Activated effector memory CD4-positive, alpha-beta T cell treated with anti-CD3 and anti-CD28 coated beads, Interleukin-2, amount 50 U/mL, for 16 hours (primary cell): ENCODE measurements at places on chromosomes 2 and 18.
A peak's percentile ranks its signal among the peaks of the same experiment; 100 is the strongest.

DNA sequence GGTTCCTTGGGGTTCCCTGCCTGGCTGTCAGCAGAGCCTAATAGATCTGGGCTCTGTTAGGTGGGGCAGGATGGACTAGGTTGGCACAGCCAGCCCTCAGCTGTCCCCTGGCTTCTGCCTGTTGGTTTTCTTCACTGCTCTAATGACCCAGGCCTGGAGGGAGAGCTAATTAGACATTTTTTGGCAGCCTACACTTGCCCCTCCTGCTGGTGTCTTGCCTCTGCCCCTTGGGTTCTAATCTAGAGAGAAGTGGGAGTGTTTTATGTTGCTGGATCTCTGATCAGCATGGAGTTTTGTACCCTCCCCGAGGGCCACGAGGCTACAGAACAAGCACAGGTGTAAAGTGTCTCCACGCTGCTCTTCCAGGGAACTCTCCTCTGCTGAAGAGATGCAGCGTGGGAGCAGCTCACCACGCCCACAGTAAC, 199.4 kb upstream of the RASGRP3 start:
- no peak for DNase-seq

- DNase-seq: no peak
These were observed 431.2 kb downstream of the LPIN1 start for GRCh38 chr2:12177455-12178288.

- DNase-seq: no peak
These were observed 1138.4 kb downstream of the RPIA start for GRCh38 chr2:89829828-89830227.

GRCh38 chr2:168212167-168212566, 35.2 kb downstream of the STK39 start:
- DNase-seq: no peak

DNA sequence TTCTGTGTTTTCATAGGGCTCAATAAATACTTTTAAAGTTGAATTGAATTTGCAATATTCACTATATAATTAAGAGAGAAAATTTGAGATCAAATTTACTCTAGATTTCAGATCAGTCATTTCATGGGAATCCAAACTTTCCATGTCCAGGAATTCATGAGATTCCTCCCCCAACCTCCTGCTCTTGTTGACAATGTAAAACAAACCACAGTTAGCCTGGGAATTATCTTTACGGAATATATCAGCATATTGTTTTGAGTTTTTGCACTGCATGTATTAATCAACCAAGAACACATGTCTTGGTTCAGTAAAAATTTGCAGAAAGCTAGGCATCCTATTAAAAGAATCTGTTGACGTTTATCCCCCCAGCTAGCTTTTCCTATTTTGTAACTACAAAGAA, 42.3 kb downstream of the CYP1B1 start:
- DNase-seq: no peak

DNA sequence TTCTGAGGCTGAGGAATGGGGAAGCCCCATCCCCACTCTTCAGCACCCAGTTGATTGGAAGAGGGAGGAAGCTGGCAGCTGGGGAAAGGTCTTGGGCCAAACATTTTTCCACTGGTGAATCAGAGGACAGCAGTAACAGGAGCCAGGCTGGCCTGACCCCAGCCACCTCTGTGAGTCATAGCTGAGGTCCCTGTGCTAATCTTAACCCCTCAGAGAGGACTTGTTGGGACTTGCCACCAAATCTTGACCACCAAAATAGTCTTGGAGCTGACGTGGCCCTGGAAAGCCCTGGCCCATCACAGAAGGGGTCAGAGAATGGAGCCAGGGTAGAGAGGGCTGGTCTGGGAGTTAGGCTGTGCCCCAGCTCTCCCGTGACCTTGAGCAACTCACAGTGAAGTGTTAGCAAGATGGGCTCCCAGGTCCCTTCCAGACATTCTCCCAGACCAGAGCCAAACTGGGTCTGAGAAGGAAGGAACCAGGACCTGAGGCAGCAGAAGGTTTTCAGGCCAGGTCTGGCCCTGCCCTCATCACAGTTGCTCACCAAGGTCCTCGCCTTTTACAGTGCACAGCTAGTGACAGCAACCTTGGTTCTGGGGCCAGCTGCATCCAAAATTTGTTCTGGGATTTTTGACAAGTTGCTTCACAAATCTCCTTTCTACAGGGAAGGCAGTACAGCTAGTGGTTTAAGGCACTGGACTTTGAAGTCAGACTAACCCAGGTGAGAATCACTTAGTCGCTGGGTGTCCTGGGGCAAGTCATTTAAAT, 266.6 kb downstream of the CYP26B1 start:
- DNase-seq: peak; percentile 16

GRCh38 chr18:78492813-78493371, 486.7 kb upstream of the SALL3 start:
- no peak for DNase-seq

DNA sequence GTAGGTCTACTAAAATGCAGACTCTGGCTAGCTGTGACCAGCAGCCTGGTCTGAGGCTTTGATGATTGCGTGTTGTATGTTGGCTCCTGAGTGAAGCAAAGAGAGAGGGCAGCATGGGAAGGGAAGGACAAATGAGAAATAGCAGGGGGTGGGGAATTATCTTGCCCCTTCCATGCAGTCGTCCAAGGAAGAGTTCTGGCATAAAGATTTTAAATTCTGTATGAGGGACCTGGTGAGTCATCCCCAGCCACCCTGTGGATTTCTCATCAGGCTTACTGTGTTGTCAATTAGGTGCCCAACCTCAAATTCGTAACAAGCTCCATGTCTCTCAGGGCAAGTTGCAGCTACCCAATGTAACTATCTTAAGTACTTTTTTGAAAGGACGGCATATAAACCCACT, 72.1 kb upstream of the NOSTRIN start:
- DNase-seq: no peak

DNA sequence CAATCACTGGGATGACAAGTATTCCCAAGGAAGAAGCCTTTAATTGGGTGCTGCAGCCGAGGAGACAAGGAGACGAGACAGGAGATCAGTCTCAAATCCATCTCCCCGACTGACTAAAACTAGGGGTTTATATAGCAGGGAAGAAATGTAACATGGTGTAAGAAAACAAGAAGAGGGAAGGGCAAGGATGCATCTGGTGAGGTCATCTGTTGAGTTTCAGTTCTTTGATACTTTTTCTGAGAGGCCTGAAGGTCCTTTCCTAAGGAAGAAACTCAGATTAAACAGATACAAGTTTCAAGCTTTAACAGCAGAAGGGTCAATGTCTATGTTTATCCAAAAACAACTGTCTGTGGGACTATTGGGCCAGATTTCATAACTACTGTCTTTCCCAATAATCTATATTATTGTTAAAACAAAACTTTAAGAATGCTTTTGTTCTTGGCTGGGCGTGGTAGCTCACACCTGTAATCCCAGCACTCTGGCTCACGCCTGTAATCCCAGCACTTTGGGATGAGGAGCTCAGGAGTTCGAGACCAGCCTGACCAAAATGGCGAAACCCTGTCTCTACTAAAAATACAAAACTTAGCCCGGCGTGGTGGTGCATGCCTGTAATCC, 2.5 kb upstream of the PDCL3 start:
- no peak for DNase-seq

- DNase-seq: no peak
These were observed 11.2 kb upstream of the IL18R1 start for GRCh38 chr2:102344397-102344796.

GRCh38 chr18:75131381-75132000, 77.4 kb downstream of the PTGR3 start:
- DNase-seq: no peak

DNA sequence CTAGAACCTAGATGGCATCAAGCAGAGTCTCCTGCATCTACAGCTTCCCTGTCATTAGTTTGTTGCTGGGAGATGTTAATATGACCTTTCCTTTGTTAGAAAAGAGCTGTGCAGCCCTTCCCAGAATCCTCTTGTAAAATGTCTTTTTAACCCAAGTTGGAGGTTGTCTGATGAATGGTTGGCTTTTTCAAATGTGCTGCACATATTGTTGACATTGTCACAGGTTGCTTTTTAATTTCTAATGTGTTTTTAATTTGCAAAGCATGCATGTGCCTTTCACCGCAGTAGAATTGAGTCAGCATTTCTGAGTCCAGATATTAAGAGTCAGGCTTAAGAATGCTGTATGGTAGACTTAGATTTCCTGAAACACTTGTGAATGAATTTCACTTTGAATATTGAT, 120.8 kb downstream of the GREB1L start:
- no peak for DNase-seq

DNA sequence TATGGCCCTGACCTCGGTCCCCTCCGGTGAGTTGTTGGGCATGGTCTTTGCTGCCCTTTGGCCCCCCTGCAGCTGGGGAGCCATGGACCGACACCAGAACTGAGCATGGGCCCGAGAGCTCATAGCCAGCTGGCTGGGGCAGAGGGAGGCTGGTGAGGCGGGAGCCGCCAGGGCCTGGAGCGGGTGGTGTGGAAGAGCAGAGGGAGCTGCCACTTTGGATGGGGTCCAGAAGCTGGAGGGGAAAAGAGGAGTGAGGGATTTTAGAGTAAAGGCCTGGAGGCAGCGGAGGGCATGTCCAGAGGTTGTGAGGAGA, 16.5 kb upstream of the CNNM3 start:
- DNase-seq: no peak

- no peak for DNase-seq
These were observed 149.4 kb upstream of the SLC1A4 start for GRCh38 chr2:64839844-64840243.

DNA sequence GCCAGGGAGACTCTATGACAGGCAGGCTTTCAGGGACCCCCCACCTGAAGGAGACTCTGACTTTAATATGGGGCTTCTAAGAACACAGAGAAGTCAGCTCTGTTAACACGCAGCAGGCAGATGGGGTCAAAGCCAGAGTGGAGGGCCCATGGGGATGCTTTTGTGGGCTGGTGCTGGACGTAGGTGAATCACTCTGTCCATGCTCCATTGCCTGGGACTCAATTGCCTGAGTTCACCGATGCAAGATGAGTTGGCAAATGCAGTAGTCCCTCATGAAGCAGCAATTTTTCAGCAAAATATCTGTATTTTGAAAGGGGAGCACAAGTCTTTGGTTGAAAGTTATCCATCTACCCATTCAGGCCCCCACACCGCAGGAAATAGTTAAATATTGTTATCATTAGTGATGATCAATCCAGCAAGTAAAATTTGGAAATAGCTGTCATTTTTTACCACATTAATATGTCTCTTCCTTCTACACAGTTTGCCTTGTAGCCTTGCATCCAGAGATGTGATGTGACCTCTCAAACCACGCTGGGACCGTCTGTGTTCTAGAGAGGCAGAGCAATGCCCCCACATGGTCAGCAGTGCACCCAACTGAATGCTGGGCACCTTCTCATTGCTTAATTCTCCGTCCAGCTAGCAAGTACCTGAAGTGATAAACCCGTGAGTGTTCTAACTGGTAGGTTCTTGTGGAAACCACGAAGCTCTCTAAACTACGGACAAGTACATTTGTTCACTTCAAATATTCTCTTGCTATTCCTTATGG, 34.8 kb upstream of the FAM110C start:
- DNase-seq: no peak

DNA sequence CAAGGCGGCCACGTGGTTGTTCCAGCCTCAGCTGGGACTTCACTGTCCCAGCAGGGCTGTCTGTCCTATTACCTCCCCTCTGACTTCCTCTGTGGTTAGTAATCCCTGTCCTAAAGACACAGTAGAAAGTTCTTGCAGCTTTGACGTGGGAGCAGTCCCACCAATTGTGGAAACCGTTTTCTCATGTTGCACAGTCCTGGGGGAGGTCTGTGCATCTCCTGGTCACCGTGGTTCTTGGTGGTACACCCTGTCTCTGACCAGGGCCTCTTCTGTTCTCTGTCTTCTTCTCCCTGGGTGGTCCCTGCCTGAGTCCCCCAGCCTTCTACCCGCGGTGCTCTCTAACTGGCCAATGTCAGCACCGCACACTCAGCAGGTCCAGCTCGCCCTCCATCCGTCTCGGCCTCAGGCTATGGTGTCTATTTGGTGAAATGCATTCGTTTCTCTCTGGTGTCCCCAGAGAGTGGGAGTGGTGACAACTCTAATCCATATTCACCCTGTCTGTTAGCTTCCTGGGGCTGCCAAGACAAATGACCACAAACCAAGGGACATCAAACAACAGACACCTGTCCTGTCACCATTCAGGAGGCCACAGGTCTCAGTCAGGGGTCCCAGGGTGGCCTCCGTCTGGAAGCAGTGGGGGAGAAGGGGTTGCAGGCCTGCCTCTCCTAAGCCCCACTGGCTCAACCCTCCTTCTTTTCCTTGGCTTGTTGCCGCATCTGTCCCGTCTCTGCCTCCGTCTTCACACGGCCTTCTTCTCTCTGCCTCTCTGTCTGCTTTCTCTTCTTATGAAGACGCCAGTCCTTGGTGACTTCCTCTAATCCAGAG, 99.8 kb downstream of the SH3BP4 start:
- DNase-seq: peak; percentile 39

DNA sequence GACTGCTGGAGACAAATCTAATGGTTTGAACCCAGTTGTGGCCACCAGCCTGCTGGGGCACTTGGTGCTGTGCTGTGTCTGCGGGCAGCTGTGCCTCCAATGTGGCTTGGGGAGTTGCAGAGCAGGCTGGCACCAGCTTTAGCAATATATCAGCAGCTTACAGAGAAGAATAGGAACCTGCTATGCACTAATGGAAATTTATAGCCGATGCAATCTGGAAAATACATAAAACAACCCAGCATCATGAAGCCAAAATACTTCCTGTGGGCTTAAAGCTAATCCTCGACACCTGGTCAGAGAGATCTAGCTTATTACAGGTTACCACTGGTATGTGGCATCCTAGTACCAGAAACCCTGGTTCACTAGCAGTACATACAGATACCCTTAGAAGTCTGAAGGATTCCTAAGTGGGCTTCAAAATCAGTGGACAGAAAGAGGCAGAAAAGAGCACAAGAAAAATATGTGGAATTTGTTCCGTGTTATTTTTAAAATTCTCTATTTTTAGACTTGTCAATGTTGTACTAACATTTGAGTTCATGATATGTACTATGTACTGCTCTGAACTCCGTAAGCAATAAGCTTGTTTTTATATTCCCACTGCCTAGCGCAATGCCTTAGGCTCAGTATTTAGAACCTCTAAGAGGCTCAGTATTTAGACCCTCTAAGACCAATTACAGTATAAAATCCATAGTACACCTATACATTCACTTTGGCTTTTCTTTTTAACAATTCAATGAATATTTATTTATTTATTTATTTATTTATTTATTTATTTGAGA, 194.7 kb downstream of the UXS1 start:
- no peak for DNase-seq

GRCh38 chr2:172564376-172564775, 8.5 kb downstream of the PDK1 start:
- DNase-seq: no peak

DNA sequence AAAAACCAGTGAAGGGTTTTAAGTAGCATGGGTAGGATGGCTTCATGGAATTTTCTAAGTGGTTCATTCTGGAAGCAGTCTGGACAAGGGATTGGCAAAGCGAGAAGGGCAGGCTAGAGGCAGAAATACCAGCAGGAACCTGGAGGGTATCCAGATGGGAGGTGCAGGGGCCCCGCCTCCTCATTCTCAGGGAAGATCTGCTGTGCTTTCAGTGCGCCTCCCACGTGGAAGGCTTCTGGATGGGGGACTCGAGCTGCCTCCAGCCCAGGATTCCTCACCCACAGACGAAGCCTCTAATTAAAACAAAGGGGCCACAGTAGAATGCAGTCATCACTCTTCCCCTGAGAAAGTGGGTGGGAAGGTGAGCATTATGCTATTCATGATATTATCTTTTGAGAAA, 79.8 kb downstream of the VSNL1 start:
- no peak for DNase-seq
